CD8-positive, alpha-beta memory T cell (primary cell): ENCODE measurements at places on chromosomes 3 and 15. TPM values are rescaled to one million over a fixed set of nuclear protein-coding genes. Genes with fewer than 3 reads are reported as not detected.

- DNase-seq, result no peak
Measured at GRCh38 chr3:114351123-114351821, 57.4 kb downstream of the TIGIT start.

GPR176 gene
- not detected for polyA plus RNA-seq

HHATL gene
- polyA plus RNA-seq, result not detected

NAALADL2 gene
- not detected for polyA plus RNA-seq

- no peak for DNase-seq
Measured at GRCh38 chr3:185613016-185613415, 26.9 kb downstream of the SENP2 start.

- no peak for DNase-seq
Measured at GRCh38 chr3:52173101-52173500, 18.9 kb upstream of the POC1A start.

- DNase-seq, result no peak
Measured at GRCh38 chr3:119085070-119085439, 50.4 kb upstream of the IGSF11 start.

- no peak for DNase-seq
Measured at GRCh38 chr3:50275141-50275995, 3.5 kb upstream of the LSMEM2 start.

ACAA1 gene
- 49.0 TPM for polyA plus RNA-seq

- DNase-seq, result no peak
Measured at GRCh38 chr3:46470831-46471230, 6.1 kb upstream of the LTF start.

DNA sequence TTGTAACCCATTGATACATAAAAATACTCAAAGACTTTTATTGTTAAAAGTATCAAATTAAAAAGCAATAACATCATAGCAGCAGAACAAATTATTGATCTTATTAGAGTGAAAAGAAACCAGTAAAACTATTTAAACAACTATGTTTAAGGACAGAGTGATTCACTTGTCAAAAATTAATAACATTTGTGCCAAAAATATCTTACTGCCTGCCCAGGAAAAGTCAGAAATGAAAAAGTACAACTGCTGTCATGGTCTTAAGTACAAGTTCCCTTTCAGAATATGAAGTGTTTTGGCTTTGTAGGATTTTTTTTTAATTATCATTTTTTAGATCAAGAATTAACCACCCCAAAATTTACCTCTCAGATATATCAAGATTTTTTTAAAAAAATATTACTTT is 3.4 kb downstream of the IFT57 start:
- no peak for DNase-seq

TNIK gene
- polyA plus RNA-seq, result 17.7 TPM

SLC30A4 gene
- polyA plus RNA-seq, result 3.1 TPM

NCBP2 gene
- 70.7 TPM for polyA plus RNA-seq

GRCh38 chr3:52092271-52092660 is 35.9 kb upstream of the DUSP7 start:
- DNase-seq, result no peak

DNA sequence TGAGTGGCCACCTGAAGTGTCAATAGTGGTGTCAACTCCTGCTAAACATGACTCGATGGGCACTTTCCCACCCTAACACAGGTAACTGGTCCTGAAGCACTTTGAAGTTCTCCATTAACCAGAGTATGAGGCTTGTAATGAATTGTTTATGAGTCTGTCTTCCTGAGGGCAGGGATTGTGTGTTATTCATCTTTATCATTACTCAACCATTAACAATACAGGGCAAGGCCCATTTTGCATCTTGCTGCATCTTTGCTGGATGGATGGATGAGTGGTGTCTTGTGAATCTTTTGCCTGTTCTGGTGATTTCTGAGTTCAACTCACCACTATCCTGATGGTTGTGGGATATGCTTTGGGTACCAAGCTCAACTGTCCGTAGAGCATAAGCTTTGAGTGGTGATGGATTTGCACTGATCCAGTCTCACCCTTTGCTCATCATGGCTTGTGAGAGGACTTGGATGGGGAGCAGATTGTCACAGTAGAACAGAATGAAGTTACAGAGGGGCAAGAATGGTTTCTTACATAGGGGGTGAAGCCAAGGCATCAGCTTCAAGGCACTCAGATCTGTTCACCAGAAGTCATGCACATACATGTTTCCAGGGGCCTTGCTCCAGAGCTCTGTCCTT is 22.3 kb upstream of the EPB42 start:
- no peak for DNase-seq

DNA sequence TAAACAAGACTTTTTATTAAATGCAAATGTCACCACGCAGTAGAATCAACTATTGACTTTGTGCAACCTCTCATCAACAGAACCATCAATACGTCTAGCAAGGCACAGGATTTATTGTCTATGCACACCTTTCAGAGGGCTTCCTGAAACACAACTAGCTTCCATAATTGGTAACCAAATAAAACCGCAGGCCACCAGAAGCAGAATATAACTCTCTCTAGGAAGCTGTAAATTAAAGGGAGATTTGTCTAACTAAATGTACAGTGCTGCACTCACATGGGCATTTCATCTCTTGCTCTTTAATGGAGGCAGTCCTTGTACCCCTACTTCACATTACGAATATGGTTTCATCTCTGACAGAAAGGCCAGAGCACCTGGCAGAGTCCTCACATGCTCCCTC is 93.0 kb downstream of the FHIT start:
- DNase-seq, result no peak

GRCh38 chr3:50095352-50095998 is 6.8 kb downstream of the RBM5 start:
- DNase-seq, result no peak

GRCh38 chr3:104411757-104412156 is 955.0 kb upstream of the ALCAM start:
- no peak for DNase-seq

DNA sequence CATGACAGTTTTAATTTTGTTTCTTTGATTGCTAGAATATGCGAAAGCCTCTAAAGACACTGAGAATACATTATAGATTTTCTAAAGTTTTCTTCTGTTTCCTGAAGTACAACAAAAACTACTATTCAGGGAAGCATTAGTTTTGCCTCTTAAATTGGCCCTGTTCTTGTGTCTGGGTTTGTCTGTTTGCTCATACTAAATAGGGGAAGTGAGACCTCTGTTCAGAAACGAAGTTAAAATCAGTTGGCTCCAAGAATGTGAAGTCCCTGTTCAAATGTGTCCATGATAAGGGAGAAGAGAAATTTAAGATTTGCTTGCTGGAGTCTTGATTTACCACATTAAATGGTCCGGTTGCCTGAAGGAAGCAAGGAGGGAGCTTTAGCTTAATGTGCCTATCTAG is 327.3 kb upstream of the GBE1 start:
- no peak for DNase-seq

ROPN1 gene
- not detected for polyA plus RNA-seq

DNA sequence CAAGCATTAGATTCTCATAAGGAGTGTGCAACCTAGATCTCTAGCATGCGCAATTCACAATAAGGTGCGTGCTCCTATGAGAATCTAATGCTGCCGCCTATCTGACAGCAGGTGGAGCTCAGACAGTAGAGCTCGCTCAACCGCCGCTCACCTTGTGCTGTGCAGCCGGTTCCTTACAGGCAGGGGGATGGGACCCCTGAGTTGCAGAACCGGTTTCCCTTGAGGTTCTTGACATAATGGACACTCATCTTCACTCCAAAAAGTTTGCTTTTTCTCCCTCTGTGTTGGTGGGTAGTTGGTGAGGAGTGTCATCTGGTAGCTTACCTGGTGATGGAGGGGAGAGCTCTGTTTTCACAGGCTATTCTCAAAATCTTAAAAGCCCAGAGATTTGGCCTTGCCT is 324.0 kb upstream of the TBL1XR1 start:
- DNase-seq, result no peak

SUSD5 gene
- polyA plus RNA-seq, result not detected

DNA sequence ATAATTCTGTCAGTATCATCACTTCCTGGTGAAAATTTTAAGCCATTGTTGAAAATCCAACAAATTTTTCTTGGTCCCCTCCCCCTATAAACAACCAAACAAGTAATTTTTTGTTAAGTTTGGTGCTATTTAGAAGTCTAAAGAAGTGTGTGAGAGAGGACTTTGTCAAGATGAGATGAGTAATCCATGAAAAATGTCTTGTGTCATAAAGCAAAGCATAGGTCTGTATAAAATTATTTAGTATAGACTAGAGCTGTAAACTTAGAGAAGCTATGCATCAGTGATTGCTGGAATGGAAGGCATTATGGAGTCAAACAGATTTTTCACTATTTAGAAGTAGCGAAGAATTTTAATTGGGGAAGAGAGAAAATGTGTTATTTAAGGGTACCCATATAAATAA is 31.4 kb downstream of the MAPK6 start:
- DNase-seq, result no peak

DNA sequence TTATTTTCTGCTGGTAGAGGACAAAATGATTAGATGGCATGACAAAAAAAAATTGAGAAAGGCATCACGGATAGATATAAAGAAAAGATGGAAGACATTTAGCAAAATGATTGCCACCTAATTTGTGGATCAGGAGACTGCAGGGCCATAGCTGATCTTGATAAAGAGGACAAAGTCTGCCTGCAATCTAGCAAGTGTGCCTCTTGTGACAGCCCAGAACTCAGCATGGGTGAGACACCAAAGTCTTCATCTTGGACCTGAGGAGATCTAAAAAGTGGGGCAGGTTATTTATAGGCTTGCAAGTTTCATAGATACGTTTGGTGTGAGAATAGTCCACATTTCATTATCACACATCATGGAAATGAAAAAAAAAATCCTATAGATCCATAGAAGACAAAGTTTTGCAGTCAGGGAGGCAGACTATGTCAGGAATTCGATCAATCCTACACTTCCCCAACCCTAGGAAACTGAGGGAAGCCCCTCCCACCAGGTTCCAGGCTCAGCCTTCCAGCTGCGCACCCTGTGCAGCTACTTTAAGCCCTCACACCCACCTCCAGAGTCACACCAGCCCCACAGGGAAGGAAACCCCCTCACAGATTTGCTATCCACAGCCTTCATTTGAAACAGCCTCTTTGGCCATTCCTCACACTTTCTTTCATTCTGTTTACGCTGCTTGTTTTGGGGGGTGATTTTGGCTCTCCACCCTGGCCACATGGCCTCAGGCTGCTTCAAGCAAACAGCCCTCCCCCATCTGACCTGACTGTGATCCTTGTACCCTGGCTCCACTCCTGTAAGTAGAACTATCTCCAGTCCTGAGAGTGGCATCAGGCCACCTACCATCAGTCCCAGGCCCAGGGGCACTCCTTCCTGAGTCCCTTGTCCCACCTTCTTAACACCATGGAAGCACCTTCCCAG is 28.1 kb upstream of the KLHL6 start:
- no peak for DNase-seq

- no peak for DNase-seq
Measured at GRCh38 chr3:123093696-123094095, 26.9 kb downstream of the PDIA5 start.
